HepG2 (cell line): ENCODE measurements at places on chromosomes 2 and 18. TPM values are rescaled to one million over a fixed set of nuclear protein-coding genes. Genes with fewer than 3 reads are reported as not detected.

The WDR75 gene
- total RNA-seq = 74.1 and 106 TPM in 2 replicates

The RPL37A gene
- total RNA-seq = 6,902 and 7,071 TPM in 2 replicates

- H3K27ac ChIP-seq = no peak overlapping the region
- no peaks in the 10 kb centered on the region for H3K27me3 ChIP-seq
- H3K4me3 ChIP-seq = no peak overlapping the region
- DNase-seq = no peak
- peaks cover 27% of the 10 kb centered on the region for H3K4me1 ChIP-seq
- no peaks in the 10 kb centered on the region for H3K36me3 ChIP-seq
Measured at GRCh38 chr2:215527736-215528135, 91.9 kb upstream of the FN1 start.

DNA sequence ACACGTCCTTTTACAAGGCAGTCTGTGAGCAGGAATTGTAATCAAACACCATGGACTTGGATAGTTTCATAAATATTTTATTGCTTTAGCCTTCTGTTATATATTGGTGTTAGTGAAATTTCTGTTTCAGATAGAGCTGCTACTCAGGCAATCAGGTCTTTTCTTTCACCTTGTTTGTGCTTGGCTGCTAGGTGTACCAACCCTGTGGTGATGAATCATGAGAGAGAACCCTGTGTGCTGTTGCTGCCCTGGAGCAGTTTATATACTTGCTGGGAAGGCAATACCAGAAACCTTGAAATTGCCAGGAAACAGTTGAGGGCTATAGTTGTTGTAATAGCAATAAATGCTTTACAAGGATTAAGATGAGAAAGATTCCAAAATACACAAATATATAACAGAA, 84.5 kb downstream of the FSHR start:
- no peak overlapping the region for H3K27ac ChIP-seq
- H3K4me3 ChIP-seq = no peak overlapping the region
- no peaks in the 10 kb centered on the region for H3K4me1 ChIP-seq
- no peak for DNase-seq
- H3K27me3 ChIP-seq = no peaks in the 10 kb centered on the region
- no peaks in the 10 kb centered on the region for H3K36me3 ChIP-seq

DNA sequence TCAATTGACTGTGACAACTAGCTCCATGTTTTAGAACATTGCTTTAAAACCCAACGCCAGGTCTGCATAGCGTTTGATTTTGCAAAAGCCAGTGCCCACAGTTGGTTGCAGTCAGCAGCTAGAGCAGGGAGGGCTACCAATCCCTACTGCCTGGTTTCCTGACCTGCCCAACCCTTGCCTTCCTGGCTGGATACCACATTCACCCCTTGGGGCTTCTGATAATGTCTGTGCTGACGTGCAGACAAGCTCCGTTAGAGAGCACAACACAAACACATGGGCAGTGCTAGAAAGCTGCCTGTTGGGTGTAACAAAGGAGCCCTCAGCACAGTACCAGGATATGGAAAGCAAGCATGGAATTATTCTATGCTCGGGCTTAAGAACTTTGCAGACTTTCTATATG, 71.4 kb upstream of the THSD7B start:
- no peak overlapping the region for H3K27ac ChIP-seq
- H3K4me1 ChIP-seq = no peaks in the 10 kb centered on the region
- no peak for DNase-seq
- no peak overlapping the region for H3K4me3 ChIP-seq
- H3K27me3 ChIP-seq = no peaks in the 10 kb centered on the region
